ENCODE measurements at places on chromosomes 7 and 10.

- DNase-seq, result no peak
Observed at GRCh38 chr10:30705625-30706149, 76.1 kb upstream of the LYZL2 start.

- DNase-seq, result no peak
Observed at GRCh38 chr7:2575733-2576340, 17.1 kb downstream of the IQCE start.

DNA sequence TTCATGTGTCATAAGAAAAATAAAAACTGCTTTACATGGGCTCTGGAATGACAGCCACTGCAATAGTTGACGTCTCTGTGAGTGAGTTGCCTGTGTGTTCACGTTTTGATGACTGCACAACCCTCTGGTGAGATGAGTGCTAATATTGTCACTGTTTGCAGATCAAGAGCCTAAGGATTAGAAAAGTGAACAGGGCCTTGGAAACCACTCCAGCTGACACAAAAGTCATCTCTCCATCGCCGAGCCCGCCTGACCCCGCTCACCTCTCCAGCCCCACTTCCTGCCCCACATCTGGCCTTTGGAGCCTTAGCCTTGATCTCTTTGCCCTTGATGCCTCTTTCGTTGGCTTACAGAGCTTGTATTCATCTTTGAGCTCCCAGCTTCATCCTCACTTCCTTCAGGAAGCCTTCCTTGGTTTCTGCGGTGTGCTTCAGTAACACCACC lies 351.7 kb downstream of the TCERG1L start:
- no peak for DNase-seq

GRCh38 chr10:124697837-124698544 lies 46.2 kb downstream of the FAM53B start:
- DNase-seq, result peak; percentile 74

DNA sequence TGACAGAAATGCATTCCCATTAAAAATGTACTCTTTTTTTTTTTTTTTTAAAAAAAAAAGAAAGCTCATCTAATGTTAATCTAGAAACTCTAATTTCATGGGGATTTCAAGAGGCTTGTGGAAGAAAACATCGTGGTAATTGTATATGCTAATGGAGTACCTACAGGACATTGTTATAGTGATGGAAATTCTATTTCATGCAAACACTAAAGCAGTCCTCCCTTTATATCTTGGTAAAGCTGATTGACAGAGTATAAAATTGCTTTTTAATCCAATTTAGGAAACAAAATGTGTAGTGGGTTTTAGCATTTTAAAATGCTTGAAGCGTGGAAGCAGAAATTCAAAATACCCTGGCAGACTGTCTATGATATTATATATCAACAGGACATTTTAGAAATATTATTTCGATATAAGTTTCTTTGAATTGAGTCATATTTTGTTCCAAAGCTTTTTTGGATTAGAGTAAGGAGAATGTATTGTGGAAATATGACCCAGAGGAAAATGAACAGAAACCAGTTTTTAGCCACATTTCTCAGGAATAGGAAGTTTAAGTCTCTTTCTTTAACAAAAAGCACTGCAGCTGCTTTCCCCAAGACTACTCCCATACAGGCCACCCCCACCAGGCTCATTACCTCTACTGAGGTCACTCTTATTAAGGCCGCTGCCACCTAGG lies 121.9 kb downstream of the WNT2 start:
- DNase-seq, result no peak

DNA sequence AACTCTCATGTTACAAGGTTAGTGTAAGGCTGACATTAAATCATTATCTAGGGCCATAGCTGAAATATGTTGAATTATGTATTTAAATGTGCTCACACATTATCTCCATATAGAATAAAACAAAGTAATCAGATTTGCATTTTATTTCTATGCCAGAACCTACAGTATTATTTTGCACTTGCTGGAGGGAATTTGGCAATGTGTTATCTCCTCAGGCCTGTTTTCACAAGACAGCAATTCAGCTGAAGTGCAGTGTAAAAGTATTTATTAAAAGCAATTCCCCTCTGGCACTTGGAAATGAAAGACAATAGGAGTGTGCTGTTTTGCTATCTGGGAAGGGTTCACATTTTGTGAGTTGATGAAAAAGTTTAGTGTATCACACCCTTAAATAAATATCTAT lies 276.3 kb downstream of the DNAJB9 start:
- DNase-seq, result no peak

- DNase-seq, result no peak
Observed at GRCh38 chr7:120951826-120952225, 1.2 kb downstream of the ING3 start.

- no peak for DNase-seq
Observed at GRCh38 chr7:3616306-3616705, 315.3 kb downstream of the SDK1 start.

GRCh38 chr7:67786021-67786420 lies 789.4 kb downstream of the TYW1 start:
- DNase-seq, result no peak

DNA sequence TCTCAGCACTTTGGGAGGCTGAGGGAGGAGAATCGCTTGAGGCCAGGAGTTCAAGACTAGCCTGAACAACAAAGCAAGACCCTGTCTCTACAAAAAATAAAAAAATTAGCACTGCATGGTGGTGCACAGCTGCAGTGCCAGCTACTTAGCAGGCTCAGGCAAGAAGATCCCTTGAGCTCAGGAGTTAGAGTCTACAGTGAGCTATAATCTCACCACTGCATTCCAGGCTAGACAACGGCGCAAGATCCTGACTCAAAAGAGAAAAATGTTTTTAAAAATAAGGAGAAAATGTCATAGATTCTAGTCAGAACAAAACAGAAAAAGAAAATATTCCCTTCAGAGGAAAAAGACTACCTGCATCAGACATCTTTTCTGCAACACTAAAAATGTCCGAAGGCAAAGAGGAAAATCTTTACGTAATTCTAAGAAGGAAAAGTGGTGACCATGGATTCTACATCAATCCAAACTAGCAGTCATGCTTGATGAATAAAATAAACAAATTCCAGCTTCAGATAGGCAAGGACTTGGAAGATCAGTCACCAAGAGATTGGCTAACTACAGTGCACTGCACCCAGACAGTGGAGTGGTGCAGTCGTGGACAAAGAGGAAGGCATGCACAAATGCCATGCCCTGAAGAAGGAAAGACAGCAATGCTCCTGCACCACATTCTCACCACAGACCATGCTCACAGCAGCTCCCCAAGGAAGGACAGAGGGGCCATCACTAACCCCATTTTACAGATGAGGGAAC lies 54.3 kb downstream of the ERCC6 start:
- DNase-seq, result no peak

DNA sequence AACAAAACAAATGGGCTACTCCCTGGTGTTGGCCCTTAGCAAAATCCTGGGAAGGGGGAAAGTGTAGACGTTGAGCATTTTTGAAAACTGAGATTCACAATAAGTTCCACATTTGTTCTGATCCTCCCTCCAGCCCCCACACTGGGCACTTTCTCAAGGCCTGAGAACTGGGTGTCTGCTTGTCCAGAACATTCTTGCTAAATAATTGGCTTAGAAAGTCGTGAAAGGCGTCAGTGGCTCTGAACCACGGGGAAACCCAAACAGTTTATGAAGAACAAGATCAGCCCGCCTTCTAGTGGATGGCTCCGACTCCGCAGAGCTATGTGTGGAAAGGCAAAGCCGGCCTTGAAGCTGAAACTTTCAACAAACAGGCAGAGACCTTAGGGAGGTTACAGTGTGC lies 370.1 kb downstream of the PRPF18 start:
- no peak for DNase-seq

GRCh38 chr7:41916450-41916927 lies 213.6 kb upstream of the INHBA start:
- DNase-seq, result no peak

DNA sequence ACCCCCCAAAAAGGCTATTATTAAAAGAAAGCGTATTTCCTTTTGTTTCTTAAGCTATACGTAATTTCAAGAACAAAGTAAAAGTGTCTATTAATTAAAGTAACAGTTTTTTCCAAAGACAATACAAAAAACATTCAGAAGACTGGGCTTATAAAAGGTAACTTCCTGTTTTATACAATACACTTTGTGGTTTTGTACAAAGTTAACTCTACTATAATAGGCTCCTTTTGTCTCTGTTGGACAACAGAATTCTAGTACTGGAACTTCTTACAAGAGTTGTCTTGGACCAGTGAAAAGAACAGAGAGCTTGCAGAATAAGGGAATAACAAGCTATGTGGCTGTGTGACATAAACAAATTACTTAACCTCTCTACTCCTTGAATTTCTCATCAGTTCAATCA lies 21.5 kb downstream of the SFMBT2 start:
- no peak for DNase-seq

GRCh38 chr10:125083576-125083920 lies 76.8 kb downstream of the CTBP2 start:
- DNase-seq, result no peak

- DNase-seq, result peak; percentile 28
Observed at GRCh38 chr10:96565774-96566173, 21.0 kb downstream of the TM9SF3 start.

DNA sequence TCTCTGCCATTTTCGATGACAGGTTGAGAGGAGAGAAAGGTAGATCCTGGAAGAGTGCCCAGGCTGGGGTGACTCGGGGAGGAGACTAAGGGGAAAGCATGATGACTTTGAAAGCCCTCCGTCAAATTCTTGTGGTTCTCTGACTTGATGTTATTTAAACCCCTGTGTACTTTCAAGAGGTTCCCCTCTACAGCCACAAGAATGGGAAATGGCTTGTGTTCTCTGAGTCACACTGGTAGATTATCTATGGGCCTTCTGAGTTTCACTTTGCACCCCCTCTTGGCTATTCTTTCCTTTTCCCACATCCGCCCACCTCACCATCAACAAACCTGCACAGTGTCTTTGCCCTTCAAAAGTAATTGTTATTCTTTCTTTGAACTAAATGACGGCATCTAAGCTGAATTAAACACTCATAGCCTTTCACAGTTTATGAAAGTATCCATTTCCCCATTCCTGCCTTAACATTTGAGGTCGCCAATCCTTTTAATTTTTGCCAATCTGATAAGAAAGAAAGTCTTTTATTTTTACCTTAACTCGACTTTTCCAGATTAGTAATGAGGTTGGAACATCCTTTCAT lies 24.1 kb downstream of the PRF1 start:
- peak; percentile 71 for DNase-seq

Data from GM13976 (cell line).